ENCODE measurements at places on chromosomes 6 and 20. TPM values are rescaled to one million over a fixed set of nuclear protein-coding genes. Genes with fewer than 3 reads are reported as not detected.

Gene SLC44A4
- not detected for total RNA-seq

Gene MUCL3
- not detected for total RNA-seq

Gene ID4
- 46.0 TPM for total RNA-seq

Gene RIPK1
- 11.2 TPM for total RNA-seq

Gene JARID2
- total RNA-seq, result 19.5 TPM

Gene SENP6
- 117 TPM for total RNA-seq

Gene KCNK16
- total RNA-seq, result not detected

Gene TASP1
- total RNA-seq, result 19.7 TPM

Gene CLPSL2
- 1.5 TPM for total RNA-seq

Gene NOTCH4
- 21.2 TPM for total RNA-seq

Gene CST7
- 1.2 TPM for total RNA-seq

Gene WFDC10B
- total RNA-seq, result not detected

Gene CNBD2
- 4.0 TPM for total RNA-seq

Gene MLIP
- total RNA-seq, result 99.7 TPM

Gene NKAPL
- total RNA-seq, result 2.5 TPM

Gene SIRPB1
- 0.30 TPM for total RNA-seq

Gene DDX43
- not detected for total RNA-seq

Gene CGAS
- total RNA-seq, result 2.6 TPM

Gene CD40
- total RNA-seq, result 6.1 TPM

Gene HDGFL1
- total RNA-seq, result 1.0 TPM

Gene GABBR1
- total RNA-seq, result 246 TPM

Gene CRISP3
- not detected for total RNA-seq

Gene TNF
- not detected for total RNA-seq

Gene DLL1
- total RNA-seq, result 15.7 TPM

Gene CLPSL1
- not detected for total RNA-seq

Gene SLC17A9
- 2.3 TPM for total RNA-seq

Gene SLC32A1
- total RNA-seq, result 33.2 TPM

Gene SEL1L2
- total RNA-seq, result not detected

Gene COL9A1
- total RNA-seq, result 3.5 TPM

Gene PTCRA
- total RNA-seq, result not detected

Gene SIRPG
- not detected for total RNA-seq

Gene TAP2
- 20.6 TPM for total RNA-seq

Gene RMND1
- total RNA-seq, result 24.5 TPM

Gene SERAC1
- 9.6 TPM for total RNA-seq

Gene FAM184A
- 21.8 TPM for total RNA-seq

Gene NFATC2
- total RNA-seq, result 3.1 TPM

Gene QKI
- 696 TPM for total RNA-seq

Gene VWA7
- total RNA-seq, result 42.6 TPM

Gene NKAIN2
- total RNA-seq, result 40.3 TPM

Gene SMIM26
- total RNA-seq, result 71.5 TPM

Gene MMP24
- total RNA-seq, result 15.1 TPM

Gene CCR6
- not detected for total RNA-seq

Gene XRN2
- total RNA-seq, result 30.5 TPM

Gene FHL5
- 3.7 TPM for total RNA-seq

Gene ENPP1
- 1.4 TPM for total RNA-seq

Gene F13A1
- 21.8 TPM for total RNA-seq

Gene BPI
- not detected for total RNA-seq
